ENCODE measurements at places on chromosomes 6 and 20. TPM values are rescaled to one million over a fixed set of nuclear protein-coding genes. Genes with fewer than 3 reads are reported as not detected.

Gene HDGFL1
- not detected for total RNA-seq

Gene CYP21A2
- total RNA-seq = 1,710 TPM

Gene CST8
- total RNA-seq = not detected

Gene C6orf132
- 0.81 TPM for total RNA-seq

Gene TREML2
- not detected for total RNA-seq

Gene CABLES2
- total RNA-seq = 1.5 TPM

Gene FOXC1
- 3.3 TPM for total RNA-seq

Gene TSBP1
- total RNA-seq = not detected

Gene SLC22A7
- not detected for total RNA-seq

Gene FNDC11
- 0.83 TPM for total RNA-seq

Gene PRICKLE4
- total RNA-seq = 0.78 TPM

Gene TREML1
- total RNA-seq = 0.61 TPM

Gene TBXT
- not detected for total RNA-seq

Gene PTCHD4
- 0.18 TPM for total RNA-seq

Gene ASCC3
- total RNA-seq = 25.0 TPM

Gene LPA
- 3.1 TPM for total RNA-seq

Gene ARFGAP1
- 61.3 TPM for total RNA-seq

Gene GRM1
- total RNA-seq = 0.08 TPM

Gene CD40
- 13.3 TPM for total RNA-seq

Gene WFDC12
- total RNA-seq = not detected

Gene FUCA2
- 70.1 TPM for total RNA-seq

Gene TEAD3
- total RNA-seq = 14.3 TPM

Gene KIF6
- total RNA-seq = 4.2 TPM

Gene DDO
- 13.7 TPM for total RNA-seq

Gene TBC1D22B
- 15.0 TPM for total RNA-seq

Gene DSP
- total RNA-seq = 42.9 TPM

Gene FAM217A
- total RNA-seq = not detected

Gene MYLIP
- total RNA-seq = 16.5 TPM

Gene ZNF391
- total RNA-seq = 3.7 TPM

Gene NRSN1
- not detected for total RNA-seq

Gene CCN6
- total RNA-seq = not detected

Gene MATN4
- not detected for total RNA-seq

Gene BCAS1
- 2.3 TPM for total RNA-seq

Gene SCRT2
- not detected for total RNA-seq

Gene FABP7
- total RNA-seq = not detected

Gene MEP1A
- total RNA-seq = not detected

Gene ZGPAT
- 39.6 TPM for total RNA-seq

Gene ZBTB46
- total RNA-seq = 8.6 TPM

Gene DSN1
- total RNA-seq = 15.7 TPM

Gene SLC35F1
- 2.8 TPM for total RNA-seq

Gene RGS17
- not detected for total RNA-seq

Gene FKBP1C
- total RNA-seq = 1.2 TPM

Gene NR2E1
- 1.2 TPM for total RNA-seq

Gene C6orf52
- not detected for total RNA-seq

All from adrenal gland (tissue), 19 donors.